ENCODE measurements at places on chromosomes 13 and 19. TPM values are rescaled to one million over a fixed set of nuclear protein-coding genes. Genes with fewer than 3 reads are reported as not detected.

GRCh38 chr19:48271531-48272151 lies 1.8 kb downstream of the ZNF114 start:
- no peak for DNase-seq

DNA sequence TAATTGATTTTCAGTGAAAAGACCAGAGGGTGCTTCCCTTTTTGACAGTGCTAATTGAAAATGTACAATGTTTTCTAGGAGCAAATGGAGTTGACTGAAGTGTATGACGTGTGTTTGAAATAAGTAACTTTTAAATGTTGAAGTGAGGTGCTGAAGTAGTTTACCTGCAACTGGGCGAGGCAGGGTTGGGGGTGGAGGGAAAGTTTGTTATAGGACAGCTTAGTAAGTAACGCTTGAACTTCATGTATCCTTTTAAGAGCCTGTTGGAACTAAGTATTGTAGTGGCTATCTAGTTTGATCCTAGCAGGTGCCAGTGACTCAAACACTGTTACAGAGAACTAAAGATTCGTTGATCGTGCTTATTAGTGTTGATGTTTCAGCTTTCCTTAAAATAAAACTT lies 5.9 kb downstream of the SLAIN1 start:
- no peak for DNase-seq

The NDFIP2 gene
- 58.1 TPM for polyA plus RNA-seq

GRCh38 chr13:74555276-74555625 lies 421.0 kb upstream of the KLF12 start:
- DNase-seq, result no peak

- no peak for DNase-seq
Measured at GRCh38 chr19:18741124-18742121, 49.7 kb downstream of the COMP start.

The IGFL3 gene
- polyA plus RNA-seq, result not detected

DNA sequence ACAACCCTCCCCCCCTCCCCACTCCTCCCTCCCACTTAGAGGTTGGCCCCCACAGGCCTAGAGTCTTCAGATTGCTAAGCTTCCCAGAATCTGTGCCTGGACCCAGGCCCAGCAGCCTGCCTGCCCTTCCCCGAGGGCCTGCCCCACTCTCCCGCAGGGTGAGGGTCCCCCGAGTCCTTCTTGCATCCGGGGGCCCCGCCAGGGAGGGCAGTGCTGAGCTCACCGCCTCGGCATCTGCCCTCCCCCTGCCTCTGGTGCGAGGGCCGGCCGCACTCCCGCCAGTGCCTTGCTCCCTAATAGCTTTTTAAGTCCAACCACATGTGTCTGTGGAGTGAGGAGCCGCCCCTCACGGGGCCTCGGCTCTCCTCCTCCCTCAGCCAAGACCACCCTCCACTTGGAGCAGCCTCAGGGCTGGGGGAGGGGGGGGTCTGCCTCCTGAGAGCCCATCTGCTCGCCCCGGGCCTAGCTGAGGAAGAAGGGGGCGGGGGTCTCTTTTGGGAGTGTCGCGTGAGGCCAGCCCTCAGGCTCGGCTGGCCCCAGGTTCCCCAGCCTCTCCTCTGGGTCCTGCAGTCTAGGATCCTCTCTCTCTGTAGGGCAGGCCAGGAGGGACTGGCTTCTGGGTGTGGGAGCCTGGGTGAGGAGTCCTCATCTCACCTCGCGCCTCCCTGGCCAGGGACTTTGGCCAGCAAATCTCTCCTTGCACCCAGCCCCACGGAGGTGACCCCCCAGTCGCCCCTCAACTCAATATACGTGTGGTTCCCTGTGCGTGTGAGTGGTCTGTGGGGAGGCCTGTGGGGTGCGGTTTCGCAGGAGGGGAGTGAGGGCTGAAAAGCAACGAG lies 47.2 kb downstream of the LYL1 start:
- peak; percentile 53 for DNase-seq

The PRSS57 gene
- 0.17 TPM for polyA plus RNA-seq

GRCh38 chr19:4503132-4503824 lies 15.0 kb downstream of the PLIN4 start:
- no peak for DNase-seq

DNA sequence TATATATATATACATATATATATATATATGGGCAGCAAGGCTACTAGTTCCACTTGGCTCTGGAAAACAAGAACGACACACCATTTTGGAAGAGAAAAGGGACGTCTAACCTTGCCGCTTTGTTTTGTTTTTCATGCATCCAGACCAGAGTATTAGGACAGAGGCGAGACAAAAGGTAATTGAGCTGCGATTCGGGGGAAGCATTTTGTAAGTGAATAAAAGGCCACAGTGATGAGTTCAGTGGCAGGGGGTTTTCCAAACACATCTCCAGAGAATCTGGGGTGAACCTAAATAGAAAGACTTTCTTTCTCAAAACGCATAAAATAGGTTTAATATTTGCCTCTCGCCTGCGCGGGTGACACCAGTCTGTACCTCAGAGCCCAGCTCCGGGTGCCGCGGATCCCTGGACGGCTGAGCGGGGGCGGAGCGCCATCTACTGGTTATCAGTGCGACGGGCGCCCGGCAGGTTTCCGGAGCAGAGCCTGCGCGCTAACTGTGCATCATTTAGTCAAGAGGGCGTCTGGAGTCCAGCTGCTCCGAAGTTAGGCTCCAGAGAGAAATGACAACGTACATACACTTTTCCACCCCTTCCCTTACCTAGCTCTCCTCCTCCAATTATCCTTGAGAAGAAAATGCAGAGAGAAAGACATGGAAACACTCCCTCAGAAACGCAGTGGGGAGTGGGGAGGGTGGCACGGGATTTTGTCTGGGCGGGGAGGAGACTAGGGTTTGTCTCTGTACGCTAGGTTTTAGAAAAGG lies 262.3 kb downstream of the TBC1D4 start:
- DNase-seq, result peak; percentile 67

The LRG1 gene
- polyA plus RNA-seq, result 0.57 TPM

The ISYNA1 gene
- 110 TPM for polyA plus RNA-seq

- no peak for DNase-seq
Measured at GRCh38 chr19:10013834-10014618, 743 bp downstream of the RDH8 start.

DNA sequence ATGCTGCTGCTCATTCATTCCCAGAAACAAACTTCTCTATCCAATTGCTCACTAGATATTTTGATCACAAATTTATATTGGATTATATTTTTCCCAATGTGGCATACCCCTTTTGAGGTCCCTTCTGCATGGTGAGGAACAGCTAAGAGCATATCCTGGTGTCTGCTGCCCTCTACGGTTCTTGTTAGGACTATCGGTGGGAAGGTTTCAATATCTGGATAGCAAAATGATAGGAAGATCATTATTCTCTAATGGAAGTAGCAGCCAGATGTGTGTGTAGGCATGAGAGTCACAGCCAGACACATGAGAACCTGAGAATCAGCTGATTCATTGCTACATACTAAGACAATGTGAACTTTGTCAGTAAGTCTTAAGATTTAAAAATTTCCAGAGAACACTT lies 1422.4 kb upstream of the MIR17HG start:
- no peak for DNase-seq

DNA sequence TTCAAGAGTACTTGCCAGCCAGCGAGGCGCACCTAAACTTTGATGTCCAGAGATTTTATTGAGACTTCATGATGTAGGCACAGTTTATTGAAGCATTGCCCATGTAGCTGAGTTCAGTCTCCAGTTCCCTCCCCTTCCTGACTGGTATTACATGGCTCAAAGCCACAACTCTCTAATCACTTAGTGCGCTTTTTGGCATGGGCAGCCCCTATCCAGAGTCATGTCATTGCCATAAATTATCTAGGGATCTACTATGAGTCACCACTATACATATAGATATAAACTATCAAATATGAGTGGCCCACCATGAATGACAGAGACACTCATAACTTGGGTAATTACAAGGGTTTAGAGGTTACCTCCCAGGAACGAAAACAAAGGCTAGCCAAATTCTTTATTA lies 7.7 kb downstream of the ZNF614 start:
- DNase-seq, result no peak

The GTF2F1 gene
- 87.6 TPM for polyA plus RNA-seq

GRCh38 chr13:111202156-111202621 lies 87.1 kb downstream of the ARHGEF7 start:
- no peak for DNase-seq

The MAG gene
- 2.5 TPM for polyA plus RNA-seq

DNA sequence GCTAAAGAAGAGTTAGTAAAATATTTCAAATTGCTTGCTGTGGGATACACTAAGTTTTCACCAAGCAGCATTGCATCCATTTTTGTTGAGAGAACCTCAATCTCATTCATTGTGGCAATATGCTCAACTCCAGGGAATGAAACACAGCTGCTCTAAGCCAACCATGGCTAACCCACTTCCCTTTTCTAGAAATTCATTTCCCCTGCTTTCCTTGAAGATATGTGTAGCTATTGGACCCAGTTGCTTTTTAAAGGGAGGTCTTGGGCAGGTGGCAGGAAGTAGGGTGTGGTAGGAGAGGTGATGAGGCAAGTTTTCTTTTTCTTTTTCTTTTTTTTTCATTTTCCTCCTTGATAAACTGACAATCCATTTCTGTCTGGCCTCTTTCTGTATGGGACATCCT lies 452.2 kb downstream of the FGF14 start:
- no peak for DNase-seq

The TMEM86B gene
- polyA plus RNA-seq, result 4.5 TPM

- DNase-seq, result no peak
Measured at GRCh38 chr19:48441360-48442050, 4.3 kb upstream of the GRWD1 start.

The IQCN gene
- 7.2 TPM for polyA plus RNA-seq

The ZNF667 gene
- polyA plus RNA-seq, result 15.6 TPM

- no peak for DNase-seq
Measured at GRCh38 chr19:46294494-46294893, 2.3 kb upstream of the HIF3A start.

The NKG7 gene
- polyA plus RNA-seq, result 1.7 TPM

GRCh38 chr19:44746616-44746945 lies 1.9 kb upstream of the BCL3 start:
- DNase-seq, result no peak

DNA sequence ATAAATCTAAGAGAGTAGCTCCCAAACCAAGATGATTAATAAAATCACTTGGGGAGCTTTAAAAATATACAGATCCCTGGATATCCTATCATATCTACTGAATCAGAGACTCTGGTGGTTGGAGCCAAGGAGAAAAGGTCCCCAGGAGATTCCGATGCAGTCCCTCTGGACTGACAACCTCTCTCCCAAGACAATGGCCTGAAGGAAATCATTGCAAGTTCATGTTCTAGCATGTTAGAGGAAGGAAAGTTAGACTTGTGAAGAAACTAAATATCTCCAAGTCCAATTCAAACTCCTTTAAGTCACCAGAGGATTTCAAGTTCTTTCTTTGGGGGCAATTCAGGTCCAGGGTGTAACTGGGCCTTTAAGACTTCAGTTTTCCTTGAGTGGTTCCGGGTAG lies 84.7 kb upstream of the MEDAG start:
- no peak for DNase-seq

- no peak for DNase-seq
Measured at GRCh38 chr13:109756778-109757177, 29.6 kb downstream of the IRS2 start.

DNA sequence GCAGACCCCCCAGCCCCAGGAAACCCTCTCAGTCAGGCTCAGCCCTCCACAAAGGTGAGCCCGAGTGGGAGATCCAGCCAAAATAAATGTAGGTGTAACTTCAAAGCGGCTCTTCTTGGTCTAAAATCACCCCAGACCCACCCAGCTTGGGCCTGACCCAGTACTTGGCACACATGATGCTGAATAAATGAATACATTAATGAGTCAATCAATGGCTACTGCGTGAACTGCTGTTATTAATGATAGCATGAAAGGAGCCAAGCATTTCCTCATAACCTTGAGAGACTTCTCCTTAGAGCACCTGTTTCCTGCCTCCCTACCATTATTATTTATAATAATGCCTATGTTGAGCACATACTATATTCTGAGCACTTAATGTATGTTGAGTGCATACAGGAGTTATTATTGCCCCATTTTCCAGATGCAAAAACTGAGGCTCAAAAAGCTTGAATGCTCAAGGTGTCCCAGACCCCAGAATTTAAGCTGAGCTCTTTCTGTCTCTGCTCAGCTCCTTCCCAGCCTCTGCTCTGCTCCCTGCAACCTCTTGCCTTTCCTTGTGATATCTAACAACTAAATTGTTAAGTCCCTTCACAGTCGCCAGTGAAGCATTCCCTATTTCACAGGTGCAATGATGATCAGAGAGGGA lies 4.3 kb downstream of the NOTCH3 start:
- no peak for DNase-seq

The NCCRP1 gene
- 0.93 TPM for polyA plus RNA-seq

DNA sequence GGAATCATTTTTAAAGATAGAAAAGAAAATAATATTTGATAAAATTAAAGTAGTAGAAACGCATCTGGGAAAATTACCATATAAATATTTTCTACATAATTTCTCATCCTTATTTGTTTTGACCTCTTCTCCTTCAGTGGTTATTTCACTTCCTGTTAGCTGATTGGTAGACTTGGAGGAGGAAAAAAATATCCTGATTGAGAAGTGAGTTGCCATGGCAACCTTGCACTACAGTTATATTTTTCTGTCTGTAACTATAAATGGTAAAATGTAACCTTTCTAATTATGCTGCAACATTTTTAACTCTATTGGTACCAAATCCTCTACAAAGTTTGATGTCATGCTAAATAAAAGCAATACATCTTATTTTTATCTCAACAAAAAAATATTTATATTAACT lies 45.2 kb downstream of the SCEL start:
- DNase-seq, result no peak

- no peak for DNase-seq
Measured at GRCh38 chr19:12785431-12786031, 5.8 kb upstream of the JUNB start.

GRCh38 chr13:40798380-40798779 lies 9.0 kb downstream of the SLC25A15 start:
- no peak for DNase-seq

DNA sequence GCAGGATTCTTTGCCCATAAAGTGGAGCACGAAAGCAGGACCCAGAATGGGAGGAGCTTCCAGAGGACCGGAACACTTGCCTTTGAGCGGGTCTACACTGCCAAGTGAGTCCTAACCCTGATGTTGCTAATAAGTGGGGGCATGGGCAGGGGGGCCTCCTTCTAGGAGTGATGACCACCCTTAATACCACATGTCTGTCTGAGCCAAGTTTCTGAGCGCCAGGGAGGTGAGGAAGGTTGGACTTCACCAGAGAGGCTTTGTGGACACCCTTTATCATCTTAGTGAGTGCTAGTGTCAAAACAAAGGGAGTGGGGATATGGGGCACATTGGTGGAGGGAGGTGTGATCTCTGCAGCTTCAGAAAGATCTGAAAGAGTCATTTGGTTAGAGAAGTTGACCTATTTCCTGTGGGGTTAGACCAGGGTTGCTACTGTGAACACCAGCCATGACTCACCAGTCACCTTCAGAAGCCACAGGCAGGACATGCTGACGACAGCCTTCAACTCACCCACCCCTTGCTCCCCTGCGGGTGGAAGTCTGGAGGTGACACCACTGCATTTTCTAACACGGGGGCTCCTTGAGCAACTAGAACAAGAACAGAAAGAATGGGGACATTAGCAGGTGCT lies 8.8 kb downstream of the ALOX5AP start:
- no peak for DNase-seq

- no peak for DNase-seq
Measured at GRCh38 chr13:114244637-114245036, 9.9 kb downstream of the CDC16 start.

GRCh38 chr13:28658539-28658795 lies 463 bp upstream of the POMP start:
- DNase-seq, result no peak

Measured in right renal pelvis (tissue), 4 donors.